NCI-H1694 treated with DMSO at 0.1 percent for 48 hours (cell line): ENCODE measurements at places on chromosomes 1 and 21.

DNA sequence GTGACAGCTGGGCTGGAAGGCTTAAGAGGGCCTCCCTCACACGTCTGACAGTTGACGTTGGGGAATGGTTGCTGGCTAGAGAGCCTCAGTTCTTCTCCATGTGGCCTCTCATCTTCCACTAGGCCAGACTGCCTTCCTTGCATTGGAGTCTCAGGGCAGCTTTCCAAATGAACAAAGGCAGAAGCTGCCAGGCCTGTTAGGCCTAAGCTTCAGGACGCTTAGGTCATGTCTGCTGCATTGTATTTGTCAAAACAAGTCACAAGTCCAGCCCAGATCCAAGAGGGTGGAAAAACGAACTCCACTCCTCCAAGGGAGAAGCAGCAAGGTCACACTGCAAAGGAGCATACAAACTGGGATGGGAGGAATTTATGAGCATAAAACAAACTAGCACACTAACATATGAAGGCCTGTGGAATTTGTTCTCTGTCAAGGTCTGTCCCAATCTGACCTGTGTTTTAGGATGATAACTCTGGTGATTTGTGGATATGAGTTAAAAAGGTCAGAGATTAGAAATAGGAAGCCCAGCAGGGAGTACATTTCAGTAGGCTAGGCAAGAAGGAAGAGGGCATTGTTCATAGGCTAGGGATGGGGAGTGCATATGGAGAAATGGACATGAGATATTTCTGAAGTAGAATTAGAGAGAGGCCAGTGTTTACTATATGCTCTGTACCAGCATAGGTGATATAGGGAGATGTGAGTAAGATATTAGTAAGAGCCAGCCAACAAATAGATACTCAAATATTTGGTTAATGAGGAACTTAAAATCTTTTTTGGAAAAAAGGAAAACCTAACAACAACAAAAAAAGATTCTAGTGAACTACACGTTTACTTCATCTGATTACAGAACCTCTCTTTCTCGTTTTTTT is 29.1 kb upstream of the CNN3 start:
- no peak for DNase-seq

DNA sequence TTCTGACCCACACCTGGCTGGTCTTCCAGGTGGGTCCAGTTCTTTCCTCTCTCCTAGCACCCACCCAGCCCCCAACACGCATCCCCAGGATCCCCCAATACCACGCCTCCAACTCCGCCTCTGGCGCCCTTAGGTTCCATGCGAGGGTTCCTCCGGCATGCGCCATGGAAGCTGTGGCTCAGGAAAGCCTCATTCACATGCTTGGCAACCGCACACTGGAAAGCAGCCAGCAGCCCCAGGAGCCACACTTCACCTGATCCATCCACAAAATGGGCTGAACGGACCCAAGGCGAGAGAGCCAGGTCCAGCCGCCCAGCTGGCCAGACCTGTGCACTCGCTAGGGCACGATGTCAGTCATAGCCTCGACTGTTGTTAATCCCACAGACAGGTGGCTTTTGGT is 161.2 kb downstream of the PSMG1 start:
- DNase-seq, result no peak

- DNase-seq, result no peak
Measured at GRCh38 chr1:11273595-11274234, 717 bp downstream of the UBIAD1 start.

DNA sequence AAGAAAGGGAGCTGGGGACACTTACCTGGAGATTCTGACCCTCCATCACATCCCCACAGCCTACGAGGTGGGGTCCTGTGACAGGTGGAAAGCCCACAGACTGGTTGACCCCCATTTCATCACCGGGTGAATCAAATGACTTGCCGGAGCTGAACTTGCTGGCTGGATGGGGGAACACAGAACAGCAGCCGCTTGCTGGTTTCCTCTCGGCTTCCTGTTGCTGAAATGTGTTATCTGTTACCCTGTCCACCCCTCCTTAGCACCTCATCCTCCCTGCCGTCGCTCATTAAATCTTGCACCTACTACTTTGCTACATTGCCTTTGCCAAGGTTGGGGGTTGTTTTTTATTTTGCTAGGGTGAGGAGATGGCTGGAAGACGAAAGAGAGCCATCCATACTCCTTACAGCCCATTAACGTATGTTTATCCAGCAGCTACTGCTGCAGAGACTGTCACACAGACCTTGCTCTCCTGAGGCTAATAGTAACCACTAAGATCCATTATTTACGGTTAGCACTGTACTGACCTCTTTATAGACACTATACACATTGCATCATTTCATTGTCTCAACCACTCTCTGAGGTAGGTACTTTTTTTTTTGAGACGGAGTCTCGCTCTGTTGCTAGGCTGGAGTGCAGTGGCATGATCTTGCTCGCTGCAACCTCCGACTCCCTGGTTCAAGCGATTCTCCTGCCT is 7.0 kb downstream of the PAFAH2 start:
- DNase-seq, result no peak

DNA sequence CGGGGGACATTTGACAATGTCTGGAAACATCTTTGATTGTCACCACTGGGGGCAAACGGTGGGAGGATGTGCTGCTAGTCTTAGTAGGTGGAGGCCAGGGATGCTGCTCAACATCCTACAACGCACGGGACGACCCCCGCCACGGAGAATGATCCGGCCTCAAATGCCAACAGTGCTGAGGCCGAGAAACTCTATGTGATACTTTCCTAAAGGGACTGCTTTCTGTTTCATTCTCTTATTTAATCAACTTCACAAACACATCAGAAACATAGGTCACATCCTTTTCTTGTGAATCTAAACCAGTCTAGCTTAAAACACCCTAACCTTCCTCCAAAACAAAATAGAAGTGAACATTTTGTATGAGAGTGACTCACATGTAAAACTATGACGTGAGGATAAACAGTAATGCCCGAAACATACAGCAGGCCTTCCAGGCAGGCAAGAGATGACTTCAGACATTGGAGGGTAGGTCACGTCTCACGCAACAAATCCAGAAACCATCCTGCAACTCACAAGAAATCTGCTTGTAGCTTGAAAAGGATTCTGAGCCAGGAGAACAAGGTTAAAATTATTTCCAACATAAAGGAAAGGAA is 37.2 kb upstream of the ETS2 start:
- no peak for DNase-seq

- peak; percentile 75 for DNase-seq
Measured at GRCh38 chr1:20255666-20256065, 35.0 kb upstream of the VWA5B1 start.

GRCh38 chr1:244368279-244368678 is 83.4 kb downstream of the ADSS2 start:
- DNase-seq, result no peak

GRCh38 chr1:229058111-229058561 is 212.8 kb upstream of the RAB4A start:
- peak; percentile 37 for DNase-seq

DNA sequence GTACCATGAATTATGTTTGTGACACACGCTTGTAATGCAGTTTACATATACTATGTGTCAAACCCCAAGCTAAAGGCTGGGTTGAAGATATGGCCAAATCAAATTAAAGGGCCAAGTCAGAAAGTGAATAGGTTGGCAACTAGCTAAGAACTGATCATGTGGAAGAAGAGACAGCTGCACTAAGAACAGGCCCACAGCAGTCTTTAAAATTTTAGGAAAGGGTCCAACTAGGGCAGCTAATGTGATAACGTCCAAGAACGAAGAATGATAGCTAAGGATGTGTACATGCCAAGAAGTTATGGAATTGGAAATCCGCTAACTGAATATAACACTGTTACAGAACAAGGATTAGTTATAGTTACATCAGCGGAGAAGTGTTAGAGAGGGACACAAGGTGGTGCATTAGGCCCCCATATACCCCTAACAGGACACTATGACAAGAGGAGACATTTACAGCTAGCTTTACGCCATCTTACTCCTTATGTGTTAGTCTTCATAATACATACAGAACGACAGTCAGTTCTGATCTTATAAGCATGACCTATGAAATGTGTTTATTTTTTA is 6.5 kb upstream of the RNF2 start:
- no peak for DNase-seq
